ENCODE measurements at places on chromosomes 5 and 9.

GRCh38 chr5:35247648-35248034 lies 17.4 kb upstream of the PRLR start:
- DNase-seq: no peak

DNA sequence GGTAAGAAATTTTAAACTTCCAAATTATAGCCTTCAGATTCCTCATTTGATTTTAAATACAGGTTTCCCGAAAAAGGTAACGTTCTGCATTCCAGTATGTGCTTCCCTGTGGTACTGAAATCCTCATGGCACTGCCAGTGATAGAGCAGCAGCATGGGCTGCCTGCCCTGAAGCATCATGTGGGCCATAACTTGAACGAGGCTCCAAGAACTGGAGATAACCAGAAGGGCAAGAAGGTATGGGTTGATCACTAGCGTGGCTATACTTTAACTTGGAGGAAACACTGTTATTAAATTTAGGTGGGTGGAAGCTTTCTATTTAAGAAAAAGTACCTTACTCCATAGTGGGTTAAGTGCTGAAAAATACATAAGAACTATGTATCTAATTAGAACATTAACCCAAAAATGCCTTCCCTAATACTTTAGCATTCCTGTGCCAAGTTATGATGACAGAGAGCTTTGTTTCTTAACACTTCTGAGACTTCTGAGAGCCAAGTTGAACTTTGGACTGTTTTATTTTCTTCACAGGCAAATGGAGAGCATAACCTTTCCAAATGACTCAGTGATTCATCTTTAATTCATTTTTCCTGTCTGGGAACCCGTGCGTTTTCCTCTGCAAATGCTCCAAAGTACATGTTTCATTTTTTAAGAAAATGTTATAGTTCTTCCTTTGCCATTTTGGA lies 191.5 kb upstream of the GNA14 start:
- DNase-seq: no peak

DNA sequence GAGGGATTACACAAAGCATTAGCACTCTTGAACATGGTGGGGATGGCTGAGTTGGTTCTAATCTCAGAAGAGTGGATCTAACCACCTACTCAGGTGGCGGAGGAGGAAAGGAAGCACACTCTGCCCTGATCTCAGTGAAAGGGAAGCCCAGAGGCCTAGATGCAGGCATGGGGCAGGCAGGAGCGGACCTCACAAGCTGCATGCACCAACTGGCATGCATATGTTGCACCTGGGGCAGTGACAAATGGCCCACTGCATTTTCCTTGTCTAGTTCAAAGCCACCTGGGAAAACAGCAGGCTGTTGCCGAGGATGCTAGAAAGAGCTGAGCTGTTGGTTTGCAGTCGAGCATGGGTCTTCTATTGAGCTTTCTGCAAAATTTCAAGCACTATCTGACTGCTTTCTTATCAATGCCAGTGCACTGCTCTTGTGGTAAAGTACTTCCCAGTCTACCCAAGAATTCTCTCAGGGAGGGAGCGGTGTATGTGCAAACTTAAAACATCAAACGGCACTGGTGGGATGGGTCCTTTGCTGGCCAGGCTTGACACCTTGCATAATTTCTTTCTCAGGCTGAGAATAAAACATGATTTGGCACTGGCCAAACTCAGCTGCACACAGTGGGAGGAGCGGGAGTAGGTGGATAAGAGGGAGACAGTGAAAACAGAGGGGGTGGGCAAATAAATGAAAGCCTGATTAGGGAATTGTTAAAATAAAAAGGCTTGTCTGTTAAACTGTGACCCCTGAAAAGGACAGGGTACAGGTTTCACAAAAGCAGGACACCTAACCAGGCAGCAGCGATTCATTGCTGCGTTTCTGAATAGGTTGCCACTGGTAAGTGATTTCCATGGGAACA lies 108.9 kb downstream of the MARCHF3 start:
- DNase-seq: no peak

- no peak for DNase-seq
Observed at GRCh38 chr5:18159331-18159730, 525.1 kb downstream of the TAF11L14 start.

DNA sequence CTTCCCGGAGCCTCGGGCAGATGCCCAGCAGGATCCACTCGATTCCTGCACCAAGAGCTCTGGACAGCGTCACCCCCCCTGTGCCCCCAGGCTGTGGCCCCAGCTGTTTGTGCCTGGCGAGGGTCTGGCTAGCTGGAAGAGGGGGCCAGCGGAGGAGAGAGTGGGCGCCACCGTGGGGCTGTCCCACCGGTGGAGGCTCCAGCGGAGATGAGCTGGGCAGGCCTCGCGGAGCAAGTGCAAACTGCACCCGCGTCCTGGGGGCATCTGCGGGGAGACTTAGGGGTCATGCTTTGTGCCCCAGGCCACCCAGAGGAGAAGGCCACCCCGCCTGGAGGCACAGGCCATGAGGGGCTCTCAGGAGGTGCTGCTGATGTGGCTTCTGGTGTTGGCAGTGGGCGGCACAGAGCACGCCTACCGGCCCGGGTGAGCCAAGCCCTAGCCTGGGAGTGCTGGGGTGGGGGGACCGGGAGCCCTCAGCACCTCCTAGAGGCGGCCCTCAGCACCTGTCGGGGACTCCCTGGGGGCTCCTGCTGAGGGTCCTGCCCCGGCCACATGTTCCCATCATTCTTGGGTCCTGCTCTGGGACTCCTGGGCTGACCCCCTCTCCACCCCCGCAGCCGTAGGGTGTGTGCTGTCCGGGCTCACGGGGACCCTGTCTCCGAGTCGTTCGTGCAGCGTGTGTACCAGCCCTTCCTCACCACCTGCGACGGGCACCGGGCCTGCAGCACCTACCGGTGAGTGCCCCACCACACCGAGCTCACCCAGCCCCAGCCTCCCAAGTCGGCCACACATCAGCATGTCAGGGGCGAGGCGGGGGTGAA lies 5.4 kb downstream of the EGFL7 start:
- DNase-seq: no peak

GRCh38 chr5:10199692-10200091 lies 50.0 kb downstream of the ATPSCKMT start:
- no peak for DNase-seq

DNA sequence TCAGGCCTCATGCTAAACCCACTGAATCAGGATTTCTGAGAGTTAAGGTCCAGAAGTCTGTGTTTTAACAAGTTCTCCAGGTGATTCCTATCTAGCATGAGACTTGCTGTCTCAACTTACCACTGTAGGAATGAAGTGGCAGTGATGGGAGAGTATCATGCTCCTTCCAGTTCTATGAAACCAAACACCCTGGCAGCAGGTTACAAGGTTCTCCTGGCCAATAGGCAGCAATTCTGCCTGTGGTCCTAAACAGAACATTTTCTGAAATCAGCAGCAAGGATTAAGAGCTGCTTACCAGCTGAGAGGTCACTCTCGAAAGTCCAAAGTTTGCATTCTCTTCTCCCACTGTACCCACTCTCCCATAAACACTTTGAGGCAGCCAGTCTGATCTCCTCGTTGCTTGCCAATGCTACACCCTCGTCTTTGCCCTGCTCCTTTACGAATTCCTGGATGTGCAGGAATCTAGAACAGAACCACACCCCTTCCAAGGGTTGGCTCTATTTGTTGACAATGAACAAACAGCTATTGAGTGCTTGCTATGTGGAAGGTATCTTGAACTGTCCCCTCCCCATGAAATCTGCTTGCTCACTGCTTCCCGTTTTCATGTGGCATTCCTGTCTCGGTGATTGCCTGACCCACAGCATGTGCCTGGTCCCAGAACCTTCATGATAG lies 100.5 kb downstream of the TMEM174 start:
- DNase-seq: no peak

DNA sequence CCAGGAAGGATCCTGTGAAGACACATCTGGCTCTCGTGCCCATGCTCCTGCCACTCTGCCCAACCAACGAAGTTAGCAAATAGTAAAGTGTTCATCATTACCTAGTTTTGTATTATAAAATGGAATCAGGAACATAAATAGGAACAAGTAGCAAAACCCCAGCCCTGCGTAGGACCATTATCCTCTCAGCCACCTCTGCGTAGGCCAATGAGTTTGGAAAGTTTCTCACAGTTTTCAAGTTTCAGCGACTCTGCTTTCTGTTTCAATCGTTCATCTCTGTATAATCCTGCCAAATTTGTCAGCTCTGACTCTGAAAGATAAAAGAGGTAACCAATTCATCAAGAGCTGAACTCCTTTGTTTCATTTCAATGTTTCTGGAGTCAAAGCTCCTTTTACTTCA lies 10.1 kb upstream of the SPATA24 start:
- no peak for DNase-seq

GRCh38 chr5:39432696-39433530 lies 8.1 kb upstream of the DAB2 start:
- DNase-seq: no peak

- DNase-seq: no peak
Observed at GRCh38 chr5:168737066-168737465, 157.9 kb upstream of the PANK3 start.

- DNase-seq: no peak
Observed at GRCh38 chr9:82010711-82011110, 22.1 kb downstream of the SPATA31D1 start.

DNA sequence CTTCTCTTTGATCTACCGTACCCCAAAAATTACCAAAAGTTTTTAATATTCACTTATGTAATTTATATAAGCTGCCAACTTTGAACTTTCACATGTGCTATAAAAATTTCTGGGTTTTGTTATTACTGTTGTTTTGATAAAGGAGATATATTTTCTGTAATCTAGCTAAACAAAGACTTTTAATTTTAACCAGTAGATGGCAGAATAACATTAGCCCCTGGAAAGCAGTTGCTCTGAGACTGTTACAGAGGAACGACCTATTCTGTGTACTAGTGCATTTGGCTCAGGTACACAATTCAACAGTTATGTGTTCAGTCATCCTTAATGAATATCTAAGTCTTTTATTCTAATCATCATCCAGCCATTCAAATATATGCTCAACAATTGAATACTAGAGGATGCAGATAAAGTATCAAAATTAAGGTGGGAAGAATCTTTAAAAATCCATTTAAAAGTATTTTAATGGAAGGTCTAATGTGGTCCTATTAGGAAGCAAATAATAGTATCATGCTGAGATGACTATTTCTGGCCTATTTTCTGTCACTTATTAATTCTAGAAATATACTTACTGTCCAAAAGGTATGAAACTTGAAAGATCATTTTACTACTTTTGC lies 8.6 kb downstream of the KLHL9 start:
- DNase-seq: no peak

GRCh38 chr9:86753836-86754235 lies 193.5 kb downstream of the GAS1 start:
- DNase-seq: no peak

- no peak for DNase-seq
Observed at GRCh38 chr5:44862808-44863207, 54.1 kb downstream of the MRPS30 start.

DNA sequence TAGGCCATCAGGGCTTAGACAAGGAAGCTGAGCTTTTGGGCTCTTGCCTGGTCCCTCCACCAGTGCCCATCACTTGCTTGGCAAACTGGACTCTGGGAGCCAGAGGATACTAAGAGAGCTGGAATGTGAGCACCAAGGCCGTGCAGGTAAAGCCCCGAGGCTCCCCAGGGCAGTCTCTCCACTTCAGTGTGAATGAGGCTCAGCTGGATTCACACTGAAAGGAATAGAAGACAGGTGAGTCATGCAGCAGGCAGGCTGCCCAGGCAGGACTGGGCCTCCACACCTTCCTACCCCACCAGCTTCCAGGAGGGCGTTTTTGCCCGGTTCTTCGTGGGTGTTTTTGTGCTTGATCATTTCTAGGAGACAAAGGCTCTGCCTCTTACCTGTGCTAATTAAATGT lies 7.3 kb upstream of the CTSV start:
- no peak for DNase-seq

DNA sequence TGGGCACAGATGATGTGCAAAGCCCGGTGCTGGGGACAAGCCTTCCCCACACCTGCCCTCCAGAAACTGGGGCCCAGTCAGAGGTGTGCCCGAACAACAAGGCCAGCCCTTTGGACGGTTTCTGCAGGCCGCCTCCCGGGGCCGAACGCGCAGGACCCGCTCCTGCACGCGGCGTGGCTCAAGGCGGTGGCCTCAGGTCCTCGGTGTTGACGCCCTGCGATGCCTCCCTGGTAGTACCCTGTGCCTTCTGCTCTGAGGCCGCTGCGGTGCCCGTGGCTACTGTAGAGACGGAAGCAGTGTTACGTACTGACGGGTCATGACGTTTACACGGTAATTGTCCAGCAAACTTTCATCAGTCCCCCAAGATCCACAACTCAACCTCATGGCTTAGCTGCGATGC lies 33.5 kb upstream of the FANCC start:
- no peak for DNase-seq

GRCh38 chr9:78103971-78104433 lies 72.4 kb upstream of the GNAQ start:
- no peak for DNase-seq

- no peak for DNase-seq
Observed at GRCh38 chr5:73799401-73799972, 173.5 kb downstream of the ARHGEF28 start.

DNA sequence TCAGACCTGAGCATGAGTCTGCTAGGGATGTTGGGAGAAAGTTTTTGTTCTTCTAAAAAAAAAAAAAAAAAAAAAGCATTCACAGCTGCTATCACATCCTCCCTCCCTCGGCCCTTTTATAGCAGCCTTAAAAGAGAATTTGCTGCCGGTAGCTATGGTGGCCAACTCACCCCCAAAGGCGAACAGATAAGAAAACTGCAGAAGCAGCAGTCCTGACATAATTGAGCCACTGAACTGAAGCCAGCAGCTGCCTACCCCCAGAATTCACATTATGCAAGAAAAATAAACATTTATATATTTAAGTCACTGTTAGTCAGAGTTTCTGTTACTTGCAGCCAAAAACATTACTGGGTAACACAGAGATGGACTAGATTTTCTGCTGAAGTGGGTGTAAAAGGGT lies 124.3 kb upstream of the SMARCA2 start:
- DNase-seq: no peak

- DNase-seq: no peak
Observed at GRCh38 chr9:126606483-126606870, 7.3 kb upstream of the LMX1B start.

GRCh38 chr5:177025101-177025601 lies 2.7 kb downstream of the ZNF346 start:
- no peak for DNase-seq

DNA sequence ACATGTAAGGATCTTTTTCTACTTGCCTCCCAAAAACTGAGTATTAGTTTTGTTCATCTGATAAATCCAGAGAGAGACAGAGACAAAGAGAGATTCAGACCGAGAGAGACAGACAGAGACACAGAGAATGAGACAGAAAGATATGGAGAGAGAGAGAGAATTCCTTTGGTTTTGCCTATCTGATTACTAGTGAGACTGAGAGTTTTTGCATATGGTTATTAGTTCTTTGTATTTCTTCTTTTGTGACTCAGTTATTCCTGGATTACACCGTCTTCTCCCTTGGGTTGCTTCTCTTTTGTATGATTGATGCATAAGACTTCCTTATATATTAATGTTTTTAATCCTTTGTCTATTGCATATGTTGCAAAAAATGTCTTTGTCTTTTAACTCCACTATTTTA lies 91.2 kb upstream of the SPATA31C2 start:
- DNase-seq: no peak

- no peak for DNase-seq
Observed at GRCh38 chr9:70169222-70169621, 89.6 kb upstream of the SMC5 start.
